A673 (cell line): ENCODE measurements at places on chromosomes 2 and 18.
A peak's percentile ranks its signal among the peaks of the same experiment; 100 is the strongest.

DNA sequence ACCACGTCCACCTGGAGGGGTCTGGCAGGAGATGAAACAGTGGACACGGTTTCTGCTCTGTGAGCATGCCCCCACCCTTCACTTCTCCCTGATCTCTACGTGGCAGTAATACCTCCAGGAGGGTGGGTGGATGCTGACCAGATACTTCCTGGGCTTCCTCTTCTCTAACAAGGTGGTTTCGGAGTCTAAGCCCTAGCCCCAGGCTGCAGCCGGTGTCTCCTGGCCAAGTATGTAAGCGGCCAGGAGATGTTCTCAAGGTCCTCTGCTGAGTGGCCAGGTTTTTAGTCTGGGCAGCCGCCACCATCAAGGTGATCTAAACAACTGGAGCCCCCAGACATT, 101.8 kb upstream of the ASB18 start:
- DNase-seq, result no peak

DNA sequence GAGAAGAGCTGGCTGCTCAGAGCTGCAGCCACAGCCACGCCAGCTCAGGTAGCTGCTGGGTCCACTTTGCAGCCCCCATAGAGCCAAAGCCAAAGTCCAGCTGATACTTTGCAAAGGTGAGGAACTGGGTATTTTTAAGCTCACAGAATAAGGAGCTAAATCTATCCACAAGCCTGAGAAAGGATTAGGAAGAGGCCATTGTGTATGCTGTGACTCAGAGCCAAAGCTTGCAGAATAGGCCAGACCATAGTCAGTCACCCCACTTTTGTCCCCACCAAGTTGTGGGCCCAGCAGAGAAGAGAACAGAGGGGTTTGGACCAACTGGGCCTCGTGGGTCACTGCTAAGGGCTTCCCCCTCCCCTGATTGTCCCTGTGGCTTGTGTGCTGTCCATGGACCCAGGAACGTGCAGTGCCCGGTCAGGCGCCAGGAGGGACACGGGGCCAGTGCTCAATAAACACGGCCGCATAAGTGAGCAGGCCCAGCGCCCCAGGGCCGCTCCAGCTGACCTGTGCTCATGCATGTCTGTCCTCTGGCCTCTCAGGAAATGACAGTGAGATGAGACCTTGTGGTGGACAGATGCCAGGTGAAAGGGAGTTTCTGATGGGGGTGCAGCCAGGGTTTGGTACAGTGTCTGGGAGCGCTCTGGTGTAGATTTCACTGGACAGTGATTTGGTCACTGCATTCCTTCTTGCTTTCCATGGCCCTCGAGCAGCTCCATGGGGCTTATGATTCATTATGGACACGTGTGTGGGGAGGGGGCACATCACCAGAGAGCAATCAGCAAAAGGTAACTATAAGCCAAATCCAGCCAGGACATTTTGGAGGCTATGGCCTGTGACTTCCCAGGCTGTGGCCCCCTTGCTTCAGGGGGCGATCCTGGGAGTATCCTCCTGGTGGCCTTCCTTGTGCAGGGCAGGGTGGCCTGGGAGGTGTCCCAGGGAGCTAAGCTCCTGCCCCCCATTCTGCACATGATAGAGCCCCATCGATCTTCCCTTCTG, 31.3 kb downstream of the MAL start:
- DNase-seq, result no peak

GRCh38 chr2:173286153-173286809, 68.4 kb upstream of the CDCA7 start:
- peak; percentile 14 for DNase-seq

- no peak for DNase-seq
These were observed 100.5 kb downstream of the SPTBN1 start for GRCh38 chr2:54556621-54557121.

DNA sequence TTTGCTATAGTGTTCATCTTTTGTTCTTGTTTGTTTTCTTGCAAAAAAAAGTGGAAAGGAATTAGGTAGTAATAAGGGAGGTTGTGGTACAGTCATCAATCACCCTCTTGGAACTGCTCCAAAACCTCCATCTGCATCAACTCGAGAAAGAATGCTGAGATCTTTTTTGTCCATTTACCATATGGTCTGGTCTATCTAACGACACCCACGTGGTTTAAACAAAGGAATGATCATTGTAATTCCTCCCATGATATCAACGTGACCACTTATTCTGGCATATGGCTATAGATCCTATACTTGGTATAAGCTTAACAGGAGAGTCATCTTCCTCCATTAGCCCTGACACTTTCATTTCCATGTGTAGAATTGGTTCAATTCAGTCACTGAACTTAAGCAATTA, 1025.3 kb upstream of the NXPH2 start:
- DNase-seq, result peak; percentile 47

DNA sequence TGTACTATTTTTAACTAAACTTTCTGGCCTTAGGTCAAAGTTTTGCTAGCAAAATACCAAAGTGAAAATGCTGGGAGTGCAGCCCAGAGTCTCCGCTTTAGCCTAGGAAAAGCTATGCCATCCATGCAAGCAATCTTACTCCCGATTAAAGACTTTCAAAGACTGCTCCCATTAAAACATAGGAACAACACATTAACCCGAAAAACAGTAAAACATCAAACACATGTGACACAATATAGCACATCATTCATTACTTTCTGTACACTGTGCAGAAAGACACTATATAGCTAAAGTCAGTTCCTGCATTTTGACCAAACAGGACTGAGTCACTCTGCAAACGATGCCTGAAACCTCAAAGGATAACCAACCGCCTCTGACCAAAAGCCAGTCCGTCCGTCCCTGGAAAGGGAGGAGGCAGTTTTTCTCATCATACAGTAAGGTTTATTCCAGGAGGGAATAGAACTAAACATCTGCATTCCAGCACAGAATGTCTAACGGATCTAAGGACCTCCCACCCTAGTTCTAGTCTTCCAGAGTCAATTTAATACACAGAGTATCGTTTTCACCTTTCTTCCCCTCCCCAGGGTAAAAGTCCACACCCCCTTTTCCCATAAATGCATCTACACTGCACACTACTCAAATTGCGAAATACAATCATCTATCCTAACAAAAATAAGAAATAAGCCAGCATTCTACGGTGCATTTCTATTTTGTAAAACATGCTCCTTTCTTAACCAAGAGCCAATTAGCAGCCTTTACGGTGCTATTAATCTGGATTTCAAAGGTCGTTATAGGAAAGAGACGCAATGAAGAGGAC, 1.7 kb downstream of the ROCK2 start:
- peak; percentile 27 for DNase-seq

- DNase-seq, result no peak
These were observed 849.1 kb upstream of the SALL3 start for GRCh38 chr18:78130232-78131195.

GRCh38 chr2:217797661-217798069, 205.1 kb downstream of the TNS1 start:
- no peak for DNase-seq

DNA sequence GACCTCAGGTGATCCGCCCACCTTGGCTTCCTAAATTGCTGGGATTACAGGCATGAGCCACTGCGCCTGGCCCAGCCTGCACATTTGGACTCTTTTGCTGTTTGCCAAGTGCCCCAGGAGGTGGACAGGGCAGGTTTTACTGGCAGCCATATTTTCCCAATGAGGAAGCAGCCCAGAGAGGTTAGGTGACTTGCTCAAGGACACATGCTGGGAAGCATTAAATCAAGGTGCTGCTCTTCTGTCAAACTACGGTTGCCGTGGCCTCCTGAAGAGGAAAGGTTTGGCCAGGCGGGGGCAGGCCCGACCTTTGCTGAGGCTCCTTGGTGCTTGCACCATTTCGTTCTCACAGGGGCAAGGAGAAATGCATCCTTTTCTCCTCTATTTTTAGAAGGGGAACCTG, 44.0 kb downstream of the DNMT3A start:
- DNase-seq, result no peak

DNA sequence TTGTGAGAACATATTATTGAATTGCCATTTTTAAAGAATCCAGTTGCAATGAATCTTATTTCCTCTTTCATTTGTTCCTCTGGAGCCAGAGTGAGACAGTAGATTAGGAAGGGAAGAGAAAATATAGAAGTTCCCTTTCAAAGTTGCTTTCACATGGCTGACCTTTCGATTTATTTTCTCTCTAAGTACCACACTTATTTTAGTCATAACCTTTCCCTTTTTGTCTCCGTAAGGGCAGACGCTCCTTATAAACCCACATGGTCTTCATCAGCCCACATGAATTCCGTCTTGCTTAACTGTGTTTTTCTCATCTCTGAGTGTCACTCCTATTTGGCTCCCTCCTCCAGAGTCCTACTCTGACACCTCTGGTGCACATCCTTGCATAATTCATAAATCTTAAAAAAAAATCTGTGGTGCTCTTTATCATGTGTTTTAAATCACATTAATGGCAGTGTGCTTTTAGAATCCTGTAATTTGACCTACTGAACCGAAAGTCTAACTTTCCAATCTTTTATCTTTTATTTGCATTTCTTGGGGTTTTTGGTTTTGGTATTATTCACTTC, 38.5 kb upstream of the ZNF396 start:
- no peak for DNase-seq

DNA sequence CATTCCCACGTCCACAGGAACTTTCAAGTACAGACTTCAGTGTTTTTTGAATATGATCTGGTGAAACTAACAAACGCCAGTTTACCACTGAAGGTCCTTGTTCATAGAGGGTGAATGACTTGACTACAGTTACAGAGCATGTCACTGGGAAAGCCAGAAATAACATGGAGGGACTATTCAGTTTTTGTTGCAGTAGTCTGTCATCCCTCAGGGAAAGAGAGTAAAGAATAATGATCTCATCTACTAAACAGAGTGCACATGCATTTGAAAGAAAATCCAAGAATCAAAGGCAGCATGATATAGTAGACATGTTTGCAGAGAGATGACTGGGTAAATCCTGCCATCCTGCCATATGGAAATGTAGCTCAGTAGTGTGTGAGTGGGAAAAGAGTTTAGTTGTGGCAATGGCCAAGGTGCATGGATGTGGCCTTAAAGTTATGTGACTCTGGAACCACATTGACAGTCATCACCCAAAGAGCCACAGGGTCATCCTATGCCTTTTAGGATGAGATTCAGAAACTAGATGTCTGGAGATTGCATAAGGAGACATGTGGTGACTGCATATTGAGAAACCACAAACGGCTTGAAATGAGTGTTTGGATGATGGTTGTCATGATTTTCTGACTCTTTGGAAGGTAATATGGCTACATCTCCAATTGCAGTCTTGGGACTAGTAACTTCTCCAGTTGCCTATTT, 125.3 kb upstream of the ZEB2 start:
- no peak for DNase-seq

- no peak for DNase-seq
These were observed 69.5 kb downstream of the EVA1A start for GRCh38 chr2:75491129-75491753.

DNA sequence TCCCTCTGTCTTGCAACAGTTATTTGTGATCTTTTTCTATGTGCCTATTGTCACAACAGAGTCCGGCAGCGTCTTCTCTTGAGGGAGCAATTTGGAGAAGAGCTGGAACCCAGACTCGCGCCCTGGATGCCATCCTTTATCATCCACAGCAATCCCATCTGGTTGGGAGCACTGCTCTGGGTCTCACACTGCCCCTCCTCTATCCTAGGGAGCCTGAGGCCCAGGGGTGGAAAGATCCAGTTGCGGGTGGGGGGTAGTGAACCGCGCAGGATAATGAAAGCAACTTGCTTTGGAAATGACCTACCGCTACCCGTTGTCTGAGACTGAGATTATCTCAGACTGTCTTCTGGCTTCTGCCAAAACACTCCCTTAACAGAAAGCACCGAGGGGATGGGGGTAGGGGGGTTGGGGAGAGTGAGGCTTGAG, 713 bp downstream of the WBP1 start:
- DNase-seq, result no peak

GRCh38 chr2:157471078-157471477, 27.2 kb upstream of the CYTIP start:
- no peak for DNase-seq

DNA sequence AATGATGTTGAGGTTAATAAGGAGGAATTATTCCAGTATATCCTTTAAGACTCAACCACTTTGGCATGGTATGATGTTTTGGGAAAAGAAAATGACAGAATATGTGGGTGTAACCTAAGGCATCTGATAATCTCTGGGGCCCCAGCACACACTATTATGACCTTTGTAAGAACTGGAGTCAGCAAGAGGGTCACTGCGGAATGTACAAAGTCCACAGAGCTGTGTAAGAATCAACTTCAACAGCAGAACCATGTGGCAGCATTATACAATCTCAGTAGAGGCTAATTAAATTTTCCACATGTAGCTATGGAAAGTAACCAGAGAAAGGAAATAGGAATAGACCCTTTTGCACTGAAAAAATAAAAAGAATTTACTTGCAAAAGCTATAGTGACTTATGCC, 445.1 kb upstream of the UBE2E3 start:
- no peak for DNase-seq

DNA sequence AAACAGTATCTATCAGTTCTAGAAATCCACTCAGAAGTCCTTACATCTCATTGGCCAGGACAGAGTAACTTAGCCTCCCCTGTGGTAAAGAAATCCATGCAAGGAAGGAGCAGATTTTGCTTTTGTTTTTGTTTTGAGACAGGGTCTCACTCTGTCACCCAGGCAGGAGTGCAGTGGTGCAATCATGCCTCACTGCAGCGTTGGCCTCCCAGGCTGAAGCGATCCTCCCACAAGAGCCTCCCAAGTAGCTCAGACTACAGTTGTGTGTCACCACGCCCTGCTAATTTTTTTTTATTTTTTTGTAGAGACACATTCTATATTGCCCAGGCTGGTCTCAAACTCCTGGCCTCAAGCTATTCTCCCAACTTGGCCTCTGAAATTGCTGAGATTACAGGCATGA, 185.1 kb downstream of the NRP2 start:
- no peak for DNase-seq

GRCh38 chr18:79772108-79772864, 25.5 kb upstream of the KCNG2 start:
- no peak for DNase-seq

DNA sequence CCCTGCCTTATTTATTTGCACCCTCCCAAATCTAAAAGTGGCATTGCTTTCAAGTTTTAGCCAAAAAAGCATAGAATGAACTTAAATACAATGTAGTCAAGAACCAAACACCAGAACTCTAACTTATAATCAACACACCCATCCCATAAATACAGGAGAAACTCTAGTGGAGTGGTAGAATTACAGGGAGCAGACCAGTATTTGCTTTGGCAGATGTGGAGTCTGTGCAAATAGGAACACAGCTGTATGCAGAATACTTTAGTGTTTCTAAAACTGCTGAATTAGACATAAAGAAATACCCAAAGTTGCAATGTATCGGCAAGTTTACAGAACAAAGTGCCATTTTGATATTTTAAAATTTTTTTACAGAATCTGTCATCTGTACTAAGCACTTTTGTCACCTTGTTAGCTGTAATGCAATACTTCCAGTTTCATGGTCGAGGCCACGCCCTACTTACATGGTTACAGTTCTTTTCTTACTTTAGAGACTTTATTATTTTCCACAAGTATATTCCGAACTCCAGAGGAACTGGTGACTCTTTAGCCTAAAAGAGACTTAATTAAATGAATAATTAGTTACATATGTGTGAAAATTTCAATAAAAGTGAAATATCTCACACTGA, 23.7 kb upstream of the COL5A2 start:
- no peak for DNase-seq

DNA sequence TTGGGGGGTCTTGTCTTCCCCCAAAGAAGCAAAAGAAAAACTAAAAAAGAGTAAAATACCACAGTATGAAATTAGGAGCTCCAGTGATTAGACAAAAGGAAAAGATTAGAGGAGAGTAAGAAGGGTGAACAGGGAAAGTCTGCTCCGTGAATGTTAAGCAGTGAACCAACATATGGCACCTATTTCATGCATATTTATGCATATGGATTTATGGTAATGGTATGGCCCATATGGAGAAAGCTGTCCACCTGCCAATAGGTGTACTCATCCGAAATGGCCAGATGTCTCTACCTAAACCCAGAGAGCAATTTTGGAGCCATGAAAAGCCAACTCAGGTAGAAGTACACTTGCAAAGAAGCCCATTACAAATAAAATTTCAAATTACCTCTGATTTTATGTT, 404.0 kb upstream of the RAB6C start:
- DNase-seq, result no peak
